ENCODE measurements at places on chromosomes 1 and 21.

DNA sequence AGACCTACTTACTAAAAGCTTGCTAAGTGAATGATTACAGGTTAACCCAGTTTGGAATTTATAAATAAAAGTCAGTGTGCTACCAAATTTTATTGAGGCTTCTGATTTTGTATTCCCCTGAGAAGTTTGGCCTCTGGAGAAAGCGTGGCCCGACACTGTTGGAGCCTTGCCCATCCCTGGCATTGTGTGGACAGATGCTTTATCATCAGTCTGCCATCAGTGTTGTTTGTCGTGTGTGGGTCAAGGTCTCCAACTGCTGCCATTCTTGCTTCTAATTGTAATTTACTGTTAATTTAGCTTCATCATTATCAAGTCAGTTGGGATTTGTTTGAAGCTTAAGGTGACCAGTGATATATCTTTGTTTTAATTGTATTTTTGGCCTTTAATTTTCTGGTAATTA is 62.0 kb upstream of the LPGAT1 start:
- DNase-seq = no peak

DNA sequence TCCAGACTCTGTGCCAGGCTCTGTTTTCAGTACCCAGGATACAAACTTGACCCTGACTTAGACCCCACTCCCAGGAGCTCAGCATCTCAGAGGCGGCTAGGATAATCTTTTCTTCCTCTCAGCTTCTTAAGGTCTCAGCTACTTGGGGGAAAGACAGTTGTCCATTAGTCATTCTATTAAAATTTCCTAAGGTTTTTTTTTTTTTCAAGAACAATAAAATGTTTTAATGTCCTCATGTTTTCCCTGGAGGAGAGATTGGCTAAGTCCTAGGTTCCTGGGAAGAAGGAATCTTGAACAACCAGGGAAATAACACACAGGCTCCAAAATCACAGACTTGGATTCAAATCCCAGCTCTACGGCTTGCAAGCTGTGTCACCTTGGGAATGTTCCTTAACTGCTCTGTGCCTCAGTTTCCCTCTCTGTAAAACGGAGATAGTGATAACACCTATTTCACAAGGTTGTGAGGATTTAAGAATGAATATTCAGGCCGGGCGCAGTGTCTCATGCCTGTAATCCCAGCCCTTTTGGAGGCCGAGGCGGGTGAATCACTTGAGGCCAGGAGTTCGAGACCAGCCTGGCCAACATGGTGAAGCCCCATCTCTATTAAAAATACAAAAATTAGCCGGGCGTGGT is 33.0 kb downstream of the CDK18 start:
- DNase-seq = no peak

GRCh38 chr21:37620401-37620800 is 253.8 kb downstream of the DYRK1A start:
- DNase-seq = no peak

- no peak for DNase-seq
Observed at GRCh38 chr1:226094451-226094850, 31.9 kb downstream of the H3-3A start.

DNA sequence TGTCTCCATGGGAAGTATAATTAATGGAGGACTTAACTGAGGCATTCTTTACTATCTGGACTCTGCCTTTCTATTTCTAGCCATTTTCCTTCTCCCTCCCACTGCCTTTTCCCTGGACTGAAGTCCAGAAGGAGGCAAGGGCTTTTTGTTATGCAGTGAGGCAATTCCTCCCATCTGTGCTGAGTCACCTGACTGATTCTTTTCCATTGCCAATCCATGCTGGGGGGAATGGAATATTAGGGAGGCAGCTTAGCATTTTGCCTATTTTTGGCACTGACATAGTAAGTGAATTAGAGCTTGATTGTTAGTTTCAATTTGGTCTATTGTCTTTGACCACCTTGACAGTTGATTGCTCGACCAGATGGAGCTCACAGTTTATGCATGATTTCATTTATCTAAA is 1000.6 kb upstream of the PRMT6 start:
- no peak for DNase-seq

GRCh38 chr1:227883641-227884301 is 64.0 kb downstream of the WNT9A start:
- DNase-seq = no peak

DNA sequence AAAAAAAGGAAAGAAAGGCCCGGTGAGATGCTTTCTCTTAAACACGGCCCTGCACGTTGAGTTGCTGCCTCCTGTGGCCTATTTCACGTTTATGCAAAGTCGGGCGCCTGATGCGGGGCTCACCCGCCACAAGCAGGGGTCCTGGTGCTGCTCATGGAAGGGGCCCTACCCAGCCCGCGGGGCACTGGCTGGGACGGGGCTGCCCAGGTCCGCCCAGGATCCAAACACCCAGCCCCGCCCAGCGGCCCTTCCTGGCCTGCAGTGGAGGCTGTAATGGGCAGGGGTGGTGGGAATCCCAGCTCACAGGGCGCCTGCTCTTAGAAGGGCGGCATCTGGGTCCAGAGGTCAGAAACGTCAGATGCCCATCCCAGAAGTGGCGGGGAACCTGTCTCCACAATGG is 1.6 kb downstream of the COL6A2 start:
- peak; percentile 51 for DNase-seq

DNA sequence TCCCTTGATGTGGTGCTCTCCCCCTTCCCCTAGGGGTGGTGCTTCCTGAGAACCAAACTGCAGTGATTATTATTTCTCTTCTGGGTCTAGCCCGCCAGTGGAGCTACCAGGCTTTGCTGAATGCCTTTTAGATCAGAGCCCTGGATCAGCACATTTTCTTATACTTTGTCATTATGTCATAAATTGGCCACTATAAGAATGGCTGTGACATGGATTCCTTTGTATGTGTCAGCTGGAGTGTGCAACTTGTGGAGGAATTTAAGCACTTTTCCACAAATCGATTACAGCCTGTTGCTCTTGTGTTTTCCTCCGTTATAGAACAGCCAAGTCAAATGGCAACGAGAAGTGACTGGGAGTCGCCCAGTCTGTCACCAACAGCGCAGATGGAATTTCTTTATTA is 273.3 kb downstream of the DUSP10 start:
- DNase-seq = no peak

DNA sequence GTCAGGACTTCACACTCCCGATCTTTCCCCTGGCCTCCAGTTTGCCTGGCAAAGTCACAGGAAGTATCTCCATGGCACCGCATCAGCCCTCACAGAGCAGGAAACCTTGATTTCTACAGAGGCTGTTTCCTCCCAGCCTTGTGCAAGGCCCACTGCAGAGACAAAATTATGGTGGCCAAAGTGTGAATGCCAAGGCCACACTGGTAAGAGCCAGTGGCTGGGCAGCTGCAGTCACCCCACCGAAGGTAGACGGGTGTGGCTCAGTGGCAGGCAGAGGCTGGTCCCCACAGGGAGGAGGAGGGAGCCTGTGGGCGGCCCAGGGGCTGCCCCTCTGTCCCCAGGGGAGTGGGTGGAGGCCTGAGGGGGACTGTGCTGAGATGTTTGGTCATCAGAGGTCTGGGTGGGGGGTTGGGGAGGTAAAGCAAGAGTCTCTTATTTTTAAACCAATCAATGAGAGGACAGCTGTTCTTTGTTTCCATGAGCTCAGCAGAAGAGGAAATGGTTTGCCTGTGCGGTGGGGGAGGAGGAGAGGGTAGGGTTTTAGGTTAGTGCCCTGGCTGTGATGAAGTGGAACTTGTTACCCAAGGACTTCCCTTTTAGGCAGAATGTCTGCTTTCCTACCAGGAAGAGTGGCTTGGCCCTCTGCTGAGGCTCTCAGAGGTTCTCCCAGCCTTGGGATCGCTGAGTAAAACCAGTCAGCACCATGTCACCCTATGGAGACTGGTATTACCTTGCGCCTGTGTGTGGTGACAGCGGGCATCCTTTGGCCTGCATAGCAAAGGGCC is 18.0 kb upstream of the BTG2 start:
- DNase-seq = no peak

DNA sequence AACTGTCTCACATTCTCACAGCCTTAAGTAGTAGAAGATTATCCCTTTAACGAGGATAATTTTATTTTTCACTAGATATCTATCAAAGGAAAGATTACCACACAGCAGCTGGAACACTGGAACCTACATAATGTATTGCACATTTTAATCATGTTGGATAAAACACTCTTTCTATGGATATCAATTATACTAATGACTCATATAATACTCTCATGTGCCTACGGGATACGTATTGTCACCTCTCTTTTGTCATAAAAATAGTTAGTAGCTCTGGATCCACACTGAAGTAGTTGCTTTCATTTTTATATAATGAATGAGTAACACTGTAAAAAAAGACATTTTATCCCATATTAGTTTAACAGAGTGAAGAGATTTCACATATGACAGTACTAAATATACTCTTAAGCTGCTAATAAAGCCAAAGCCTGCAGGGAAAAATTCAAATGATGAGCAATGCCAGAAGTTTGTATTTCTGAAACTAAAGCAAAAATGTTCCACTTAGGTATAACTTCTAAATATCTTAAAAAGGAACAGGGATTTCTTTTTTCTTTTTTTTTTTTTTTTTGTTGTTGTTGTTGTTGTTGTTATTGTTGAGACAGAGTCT is 408.7 kb upstream of the PKN2 start:
- DNase-seq = no peak

DNA sequence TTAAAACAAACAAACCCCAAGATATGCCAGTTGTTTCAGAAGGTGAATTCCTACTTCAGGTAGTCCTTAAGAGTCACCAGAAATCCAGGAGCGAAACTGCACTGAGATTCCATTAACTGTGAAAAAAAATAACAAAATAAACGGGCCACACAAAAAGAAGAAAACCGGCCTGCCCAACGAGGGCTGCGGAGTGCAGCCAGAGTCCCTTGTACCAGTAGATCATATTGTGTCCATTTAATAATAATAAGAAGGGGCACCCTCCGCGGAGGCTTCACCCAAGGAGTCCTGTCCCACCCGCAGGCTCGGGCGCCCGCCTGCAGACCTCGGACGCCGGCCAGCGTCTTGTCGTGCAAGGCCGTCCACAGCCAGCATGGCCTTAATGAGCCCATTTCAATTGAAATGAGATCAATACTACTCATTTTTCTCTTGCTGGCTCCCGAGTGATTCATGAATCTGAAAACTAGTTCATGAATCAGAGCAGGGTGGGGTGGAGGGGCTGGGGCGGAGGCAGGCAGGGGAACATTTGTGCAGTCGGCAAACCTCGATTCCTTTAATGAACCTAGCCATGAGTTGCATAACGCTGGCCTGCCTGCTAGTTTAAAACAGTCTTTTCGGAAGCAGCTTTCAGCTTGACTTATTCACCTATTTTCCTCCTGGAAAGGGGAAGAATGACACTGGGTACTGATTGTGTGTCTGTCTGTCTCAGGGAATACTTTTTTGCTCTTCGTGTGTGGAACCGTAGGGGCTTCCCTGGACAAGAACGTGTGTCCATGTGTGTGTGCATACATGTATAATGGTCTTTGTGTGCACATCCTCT is 113.1 kb upstream of the IRF2BP2 start:
- no peak for DNase-seq

DNA sequence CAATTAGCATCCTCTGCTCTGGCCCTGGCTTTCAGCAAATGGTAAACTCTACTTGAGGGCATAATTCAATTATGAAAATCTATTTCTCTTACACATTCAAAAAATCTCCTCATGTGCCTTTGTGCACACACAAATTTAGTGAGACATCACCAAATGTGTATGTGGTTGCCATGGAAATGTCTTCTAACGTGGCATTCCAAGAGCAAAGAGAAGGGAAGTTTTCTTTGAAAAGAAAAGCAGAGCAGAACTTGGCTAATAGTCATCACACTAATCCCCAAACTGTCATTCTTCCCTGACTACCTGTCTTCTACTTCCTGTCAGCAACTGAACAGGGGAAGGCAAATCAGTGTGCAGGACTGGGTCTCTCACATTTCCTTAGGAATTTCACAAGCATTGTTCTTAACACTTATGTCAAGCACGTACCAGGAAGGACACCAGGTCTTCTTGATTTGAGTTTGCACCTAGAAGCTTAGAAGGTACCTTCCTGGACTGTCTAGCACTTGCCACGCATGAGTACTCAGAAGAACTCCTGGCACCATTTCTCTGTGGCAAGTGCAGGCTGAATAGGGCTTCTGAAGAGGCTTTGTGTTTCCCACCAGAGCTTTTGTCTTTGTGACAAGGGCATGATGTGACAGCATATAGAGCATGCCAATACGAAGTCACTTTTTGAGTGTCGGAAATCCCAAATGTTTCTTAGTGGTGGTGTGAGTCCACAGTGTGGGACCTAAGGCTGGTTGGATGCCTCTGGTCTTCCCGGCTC is 32.3 kb downstream of the MAN1C1 start:
- DNase-seq = no peak

DNA sequence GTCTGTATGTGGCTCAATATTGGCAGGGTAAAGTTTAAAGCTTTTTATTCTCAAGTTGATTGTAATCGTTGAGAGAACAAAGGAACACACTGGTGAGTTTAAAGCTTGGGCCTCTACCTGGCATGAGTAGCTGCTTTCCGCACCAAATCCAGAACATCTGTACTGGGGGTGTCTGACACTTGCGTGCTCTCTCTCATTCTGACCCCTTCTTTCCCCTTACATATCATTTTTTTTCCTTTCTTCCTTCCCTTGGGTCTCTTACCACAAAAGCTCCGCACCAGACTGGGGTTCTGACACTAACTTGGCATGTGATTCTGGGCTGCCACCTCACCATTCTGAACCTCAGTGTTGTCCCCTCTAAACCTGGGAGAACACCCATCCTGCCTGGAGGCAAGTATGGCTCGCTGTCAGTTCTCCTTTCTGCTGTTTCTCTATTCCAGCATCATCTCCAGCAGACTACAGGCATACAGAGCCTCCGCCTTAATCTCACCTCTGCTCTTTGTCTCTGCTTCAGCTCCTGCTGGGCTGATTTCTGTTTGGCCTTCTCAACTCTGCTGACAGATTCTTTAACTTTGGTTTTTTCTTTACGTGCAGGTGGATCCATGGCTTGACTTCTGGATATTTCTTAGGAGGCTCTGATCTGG is 859 bp upstream of the ERMAP start:
- DNase-seq = no peak

- no peak for DNase-seq
Observed at GRCh38 chr1:55526716-55527115, 311.6 kb upstream of the USP24 start.

GRCh38 chr1:230065571-230065970 is 1.5 kb upstream of the GALNT2 start:
- DNase-seq = no peak

- DNase-seq = no peak
Observed at GRCh38 chr1:29236712-29237128, 398 bp downstream of the PTPRU start.

GRCh38 chr1:201730611-201731010 is 98.3 kb upstream of the IPO9 start:
- DNase-seq = no peak

DNA sequence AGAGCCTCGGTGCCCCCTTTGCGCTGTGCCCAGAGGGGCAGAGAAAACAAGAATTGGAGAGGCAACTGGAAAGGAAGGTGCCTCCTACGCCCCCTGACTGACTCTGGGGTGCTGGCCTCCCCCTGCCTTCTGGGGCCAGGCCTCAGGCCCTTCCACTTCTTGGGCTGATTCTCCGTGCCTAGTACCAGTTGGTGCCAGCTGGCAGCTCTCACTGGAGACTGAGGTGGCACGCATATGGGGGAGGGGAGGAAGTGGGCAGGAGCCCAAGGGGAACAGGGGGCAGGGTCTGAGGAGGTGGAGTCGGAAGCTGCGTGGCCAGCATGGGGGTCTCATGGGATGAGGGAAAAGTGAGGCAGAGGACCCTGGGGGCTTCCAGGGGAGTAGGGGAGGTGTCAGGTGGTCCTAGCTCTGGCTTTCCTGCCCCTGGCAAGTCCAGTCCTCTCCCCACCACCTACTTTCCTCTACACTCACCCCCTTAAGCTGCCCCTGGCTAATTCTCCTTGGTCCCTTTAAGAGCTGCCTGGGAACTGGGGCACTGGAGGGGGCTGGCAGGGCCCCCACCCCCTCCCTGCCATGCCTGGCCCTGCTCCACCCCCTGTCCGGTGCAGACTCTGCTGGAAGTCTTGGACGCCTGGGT is 6.5 kb upstream of the SEMA4A start:
- DNase-seq = no peak
